ENCODE measurements at places on chromosomes 1 and 21.

GRCh38 chr1:179856296-179856695, 21.3 kb downstream of the TOR1AIP2 start:
- no peak for DNase-seq

DNA sequence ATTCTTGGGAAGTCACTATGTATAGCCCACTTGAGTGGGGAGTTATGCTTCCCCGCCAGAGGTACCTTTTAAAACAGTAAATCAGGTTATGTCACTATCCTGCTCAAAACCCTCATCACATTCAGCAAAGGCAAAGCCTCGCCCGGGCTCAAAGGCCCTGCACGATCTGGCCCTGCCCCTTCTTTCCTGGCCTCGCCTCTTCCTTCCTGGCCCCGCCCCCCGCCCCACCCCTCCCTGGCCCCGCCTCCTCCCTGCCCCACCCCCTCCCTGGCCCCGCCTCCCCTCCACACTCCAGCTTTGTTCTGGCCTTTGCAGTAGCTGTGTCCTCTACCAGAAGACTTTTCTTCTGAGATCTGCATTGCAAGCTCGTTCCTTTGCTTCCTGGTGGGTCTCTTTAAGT, 6.6 kb downstream of the LDLRAD2 start:
- no peak for DNase-seq

GRCh38 chr21:7917729-7918128, 2603.7 kb upstream of the TPTE start:
- DNase-seq, result no peak

DNA sequence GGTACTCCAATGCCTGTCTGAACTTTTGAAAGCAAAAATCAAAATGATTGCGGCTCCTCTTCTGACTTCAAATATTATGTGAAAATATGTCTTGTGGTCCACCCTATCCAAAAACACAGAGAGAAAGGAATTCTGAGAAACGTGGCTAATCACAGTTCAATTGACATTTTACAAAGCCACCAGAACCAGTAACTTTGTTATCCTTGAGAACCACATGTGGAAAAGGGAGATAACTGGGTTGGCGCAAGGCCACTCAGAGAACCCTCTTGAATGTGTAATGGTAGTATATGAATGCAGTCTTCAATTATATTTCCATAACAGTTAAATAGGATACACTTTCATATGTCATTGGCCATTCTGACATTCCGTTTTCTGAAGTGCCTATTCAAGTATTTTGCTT, 1030.0 kb upstream of the TMPRSS15 start:
- DNase-seq, result no peak

DNA sequence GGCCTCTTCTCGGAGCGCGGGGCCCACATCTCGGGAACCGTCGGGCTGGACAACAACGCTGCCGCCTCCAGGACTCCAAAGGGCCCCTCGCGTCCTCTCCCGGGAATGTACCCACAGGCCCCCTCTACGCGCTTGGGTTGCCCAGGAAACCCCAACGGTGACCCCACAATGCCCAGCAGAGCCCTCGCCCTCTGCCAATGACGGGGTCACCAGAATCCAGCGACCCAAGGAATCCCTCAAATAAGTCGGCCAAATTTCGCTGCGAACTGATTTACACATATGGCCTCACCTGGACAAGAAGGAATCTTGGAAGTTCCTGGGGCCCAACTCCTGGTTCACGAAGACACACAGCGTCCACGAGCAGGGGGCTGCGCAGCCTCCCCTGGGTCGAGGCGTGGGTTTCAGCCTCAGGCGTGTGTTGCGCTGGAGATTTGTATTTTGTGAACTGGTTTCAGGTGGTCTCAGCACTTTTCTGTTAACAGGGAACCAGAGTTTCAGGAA, 78.1 kb downstream of the DESI2 start:
- no peak for DNase-seq

GRCh38 chr1:210669951-210670350, 341.2 kb downstream of the HHAT start:
- DNase-seq, result no peak

DNA sequence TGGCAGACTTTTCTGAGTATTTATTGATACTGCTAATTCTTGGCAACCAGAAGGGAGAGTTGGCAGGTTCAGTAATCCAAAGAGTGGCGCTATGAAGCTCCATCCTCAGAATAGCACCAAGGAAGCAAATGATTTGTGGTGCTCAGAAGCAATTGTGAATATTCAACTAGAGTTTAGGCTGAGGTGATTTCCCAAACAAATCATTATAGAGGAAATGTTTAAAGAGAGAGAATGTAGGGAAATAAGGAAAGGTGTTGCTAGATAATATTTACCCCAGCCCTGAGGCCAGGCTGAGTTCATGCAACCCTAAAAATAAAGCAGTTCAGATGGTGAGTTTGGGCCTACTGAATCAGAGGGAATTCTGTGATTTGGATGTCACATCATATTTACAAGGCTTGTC, 363.4 kb upstream of the PLXNA2 start:
- DNase-seq, result no peak

DNA sequence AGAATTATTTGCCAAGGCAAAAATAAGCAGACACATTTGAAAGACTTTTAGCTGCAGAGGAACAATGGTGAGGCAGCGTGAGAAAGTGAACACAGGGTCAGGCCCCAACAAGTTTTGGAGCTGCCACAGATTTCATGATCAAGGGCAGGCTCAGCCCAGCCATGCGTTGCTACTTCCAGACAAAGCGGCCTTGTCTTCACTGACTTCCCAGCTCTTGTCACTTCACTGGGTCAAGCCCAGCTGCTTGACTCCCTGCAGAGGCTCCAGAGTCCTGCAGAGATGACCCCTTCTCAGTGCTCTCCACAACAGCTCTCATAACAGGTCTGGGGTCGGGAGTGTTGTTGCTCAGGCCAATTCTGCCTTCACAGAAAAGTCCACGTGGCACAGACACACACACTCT, 35.8 kb downstream of the HHAT start:
- DNase-seq, result no peak

DNA sequence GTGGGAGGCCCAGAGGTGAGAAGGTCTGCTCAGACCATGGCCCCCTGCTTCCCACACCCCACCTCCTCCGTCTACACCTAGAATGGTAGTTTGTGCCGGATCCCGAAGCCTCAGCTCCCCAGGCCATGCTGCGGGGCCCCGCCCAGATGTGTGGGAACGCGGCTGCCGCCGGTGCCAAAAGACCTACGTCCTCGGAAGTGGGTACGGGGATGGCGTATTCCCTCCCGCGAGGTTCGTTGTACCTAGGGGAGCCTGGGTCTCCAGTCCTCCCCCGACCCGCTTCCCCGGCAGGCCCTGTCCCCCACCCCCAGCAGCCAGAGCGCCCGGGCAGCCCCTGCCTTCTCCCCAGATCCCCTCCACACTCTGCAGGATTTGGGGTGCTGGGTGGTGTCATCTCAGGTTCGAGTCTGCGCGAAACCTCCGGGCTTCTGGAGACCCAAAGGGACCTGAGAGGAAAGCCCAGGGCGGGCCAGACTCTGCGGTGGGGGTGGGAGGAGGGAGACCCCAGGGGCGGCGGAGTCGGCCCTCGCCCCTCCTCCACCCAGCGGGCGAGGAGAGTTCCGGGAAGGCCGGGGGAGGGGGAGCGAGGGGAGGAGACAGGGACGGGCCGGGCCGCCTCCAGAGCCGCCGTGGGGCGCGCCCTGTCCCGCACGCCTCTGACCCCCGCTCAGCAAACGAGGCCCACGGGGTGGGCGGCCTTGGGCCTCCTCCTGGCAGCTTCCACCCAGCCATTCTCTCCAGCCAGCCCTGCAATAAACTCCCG, 6.2 kb upstream of the PRDM16 start:
- DNase-seq, result no peak

DNA sequence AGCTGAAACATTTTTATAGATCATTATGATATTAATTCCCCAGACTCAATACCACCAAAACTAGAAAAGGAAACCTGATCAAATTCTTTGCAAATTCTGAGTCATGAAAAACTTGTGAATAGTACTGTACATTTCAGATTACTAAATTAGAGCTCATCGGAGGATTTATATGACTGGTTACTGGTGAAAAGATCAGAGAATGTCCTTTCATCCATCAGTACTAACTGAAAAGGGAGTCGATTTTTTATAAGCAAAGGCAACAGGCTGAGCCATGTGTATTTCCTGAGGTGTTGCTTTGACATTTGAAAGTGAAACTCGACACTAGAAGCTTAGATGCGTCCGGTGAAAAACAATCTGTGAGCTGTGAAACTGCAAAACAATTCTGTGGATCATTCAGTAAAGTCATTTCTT, 155.7 kb downstream of the TNFSF18 start:
- no peak for DNase-seq

GRCh38 chr1:23462766-23463165, 21.2 kb downstream of the ASAP3 start:
- no peak for DNase-seq

GRCh38 chr21:35896060-35896459, 164.3 kb downstream of the SETD4 start:
- DNase-seq, result no peak

DNA sequence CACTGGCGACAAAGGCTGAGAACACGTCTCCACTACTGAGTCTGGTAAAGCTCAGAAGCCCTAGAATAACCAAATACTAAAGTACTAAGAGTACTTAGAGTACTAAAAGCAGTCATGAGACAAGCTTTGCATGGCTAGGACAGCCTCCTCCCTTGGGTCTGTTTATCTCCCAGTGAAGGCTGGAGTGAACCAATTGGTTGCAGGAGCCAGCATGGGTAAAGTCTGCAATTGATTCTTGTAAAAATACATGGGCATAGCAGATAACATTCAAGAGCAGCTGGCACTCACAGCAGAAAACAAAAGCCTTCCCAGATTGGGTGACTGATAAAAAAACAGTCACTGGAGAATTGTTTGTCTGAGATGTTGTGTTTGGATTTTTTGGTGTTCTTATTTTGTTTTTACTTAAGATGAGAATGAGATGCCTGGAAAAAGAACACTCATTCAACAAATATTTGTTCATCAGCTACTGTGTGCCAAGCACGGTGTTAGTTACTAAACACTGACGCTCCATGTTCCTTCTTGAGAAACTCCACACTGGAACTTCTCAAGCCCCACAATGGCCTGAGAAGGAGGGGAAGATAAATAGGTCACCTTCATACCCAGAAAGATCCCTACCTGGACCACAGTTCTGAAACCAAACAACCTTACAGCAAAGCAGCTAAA, 3.7 kb downstream of the IRF6 start:
- no peak for DNase-seq

- DNase-seq, result no peak
Observed at GRCh38 chr1:87219141-87219540, 109.5 kb upstream of the LMO4 start.

GRCh38 chr1:223702735-223703667, 9.3 kb upstream of the CAPN2 start:
- DNase-seq, result peak; percentile 88

DNA sequence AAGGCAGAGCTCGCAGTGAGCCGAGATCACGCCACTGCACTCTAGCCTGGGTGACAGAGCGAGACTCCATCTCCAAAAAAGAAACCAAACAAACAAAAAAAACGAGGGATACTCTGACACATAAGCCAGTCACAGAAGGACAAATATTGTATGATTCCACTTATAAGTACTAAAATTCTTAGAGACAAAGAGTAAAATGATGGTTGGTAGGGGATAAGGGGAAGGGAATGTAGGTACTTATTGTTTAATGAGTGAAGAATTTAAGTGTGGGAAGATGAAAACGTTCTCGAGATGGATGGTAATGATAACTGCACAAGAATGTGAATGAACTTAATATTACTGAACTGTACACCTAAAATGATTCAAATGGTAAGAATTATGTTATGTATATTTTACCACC, 66.7 kb upstream of the GUCA2A start:
- no peak for DNase-seq

GRCh38 chr1:45815667-45816458, 12.5 kb downstream of the MAST2 start:
- peak; percentile 24 for DNase-seq

DNA sequence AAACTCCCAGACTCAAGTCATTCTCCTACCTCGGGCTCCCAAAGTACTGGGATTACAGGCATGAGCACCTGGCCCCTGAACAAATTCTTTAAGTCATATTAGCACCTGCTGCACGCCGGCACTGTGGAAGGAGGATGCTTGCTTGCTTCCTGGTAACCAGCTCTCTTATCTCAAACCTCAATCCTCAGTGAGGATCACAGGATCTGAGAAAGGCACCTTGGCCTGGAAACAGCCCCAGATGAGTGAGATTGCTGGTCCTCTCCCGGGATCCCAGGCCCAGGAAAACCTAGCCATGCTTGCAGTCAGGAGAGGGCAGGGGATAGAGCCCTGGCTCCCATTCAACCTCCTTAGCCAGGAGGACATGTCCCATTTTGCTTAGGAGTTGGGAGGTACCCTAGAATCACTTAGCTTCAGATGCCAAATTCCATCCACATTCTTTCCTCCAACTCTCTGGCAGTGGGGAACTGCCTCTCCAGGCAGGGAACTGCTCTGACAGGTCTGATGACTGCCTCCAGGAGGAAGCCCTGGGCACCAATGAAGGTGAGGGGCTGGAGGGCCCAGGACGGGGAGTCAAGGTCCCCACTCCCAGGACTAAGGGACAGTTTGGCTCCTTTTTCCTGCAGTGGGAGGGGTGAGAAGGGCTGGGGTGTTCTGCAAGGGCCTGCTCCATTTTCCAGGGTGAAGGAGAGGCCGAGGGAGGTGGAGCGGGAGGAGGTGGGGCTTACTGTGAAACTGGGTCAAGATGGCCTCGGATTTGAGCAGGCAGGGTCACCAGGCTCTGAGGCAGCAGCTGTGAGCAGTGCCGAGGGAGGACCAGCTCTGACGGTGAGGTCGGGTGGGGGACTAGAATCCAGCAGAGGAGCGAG, 9.5 kb downstream of the GPR37L1 start:
- no peak for DNase-seq

DNA sequence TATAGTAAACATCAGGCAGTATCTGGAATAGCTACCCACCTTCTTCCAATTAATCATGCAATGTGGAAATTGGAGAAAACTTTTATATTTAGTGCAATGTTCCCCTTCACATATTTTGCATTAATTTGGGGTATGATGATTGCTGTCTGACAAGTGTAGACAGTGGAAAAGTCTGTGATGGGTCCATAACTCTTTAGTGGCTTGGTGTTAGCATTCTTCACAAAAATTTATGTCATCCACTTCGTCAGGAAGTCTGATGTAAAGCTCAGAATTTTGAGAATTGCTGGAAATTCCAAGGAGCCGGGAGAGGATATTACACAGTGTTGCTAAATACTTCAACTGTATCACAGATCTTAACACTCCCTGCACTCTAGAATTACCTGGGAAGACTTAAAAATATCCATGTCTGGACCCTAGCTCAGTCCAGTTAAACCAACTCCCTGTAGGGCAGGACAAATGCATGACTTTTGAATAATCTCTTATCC, 549.7 kb upstream of the PLXNA2 start:
- DNase-seq, result no peak

DNA sequence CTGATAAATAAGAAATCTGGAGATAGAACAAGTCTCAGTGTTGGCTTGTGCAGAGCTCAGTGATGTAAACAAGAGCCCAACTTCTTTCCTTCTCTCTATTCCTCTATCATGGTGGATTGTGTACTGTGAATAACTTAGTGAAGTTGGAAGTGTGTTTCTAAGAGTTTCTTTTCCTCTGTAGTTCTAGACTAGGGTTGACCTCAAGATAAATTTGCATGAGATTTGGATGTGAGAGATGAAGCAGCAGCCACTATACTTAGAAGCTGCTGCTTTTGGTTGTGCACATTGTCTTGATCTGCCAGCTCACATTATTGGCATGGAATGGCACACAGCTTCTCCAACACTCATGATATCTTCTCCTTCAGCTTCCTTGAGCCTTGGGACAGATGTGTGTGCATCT, 198.9 kb upstream of the ZP4 start:
- no peak for DNase-seq

All from RCC 7860 (cell line).